ENCODE measurements at places on chromosomes 11 and 22.

GRCh38 chr11:79262221-79262620 lies 178.6 kb downstream of the TENM4 start:
- no peak for DNase-seq

- DNase-seq: no peak
Measured at GRCh38 chr22:38802671-38803121, 8.8 kb upstream of the DNAL4 start.

- peak; percentile 73 for DNase-seq
Measured at GRCh38 chr11:68584097-68584496, 100.2 kb upstream of the GAL start.

DNA sequence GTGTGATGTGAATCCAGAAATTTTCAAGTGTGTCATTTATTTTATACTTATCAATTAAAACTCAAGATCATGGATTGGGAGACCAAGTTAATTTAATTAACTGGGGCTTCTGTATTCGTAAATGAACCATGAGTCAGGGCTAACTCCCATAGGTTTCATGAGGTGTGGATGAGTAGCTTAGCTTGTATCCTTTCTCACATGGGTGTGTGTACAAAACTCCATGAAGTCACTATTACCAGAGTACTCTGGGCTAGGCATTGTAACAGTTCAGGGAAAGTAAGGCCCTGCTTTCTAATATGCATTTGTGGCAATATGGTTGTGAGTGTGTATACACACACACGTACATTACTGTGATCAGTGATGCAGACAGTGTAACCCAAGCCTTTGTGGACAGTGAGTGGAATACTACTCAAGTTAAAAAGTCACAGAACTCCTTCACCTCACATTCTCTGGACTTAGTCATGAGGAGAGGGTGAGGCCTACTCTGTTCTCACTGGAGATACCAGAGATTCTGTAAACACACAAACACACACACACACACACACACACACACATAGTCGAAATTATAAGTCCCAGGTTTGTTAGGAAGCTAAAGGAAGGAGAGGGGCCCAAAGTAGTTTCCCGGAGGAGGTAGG lies 3.5 kb downstream of the CNTF start:
- no peak for DNase-seq

DNA sequence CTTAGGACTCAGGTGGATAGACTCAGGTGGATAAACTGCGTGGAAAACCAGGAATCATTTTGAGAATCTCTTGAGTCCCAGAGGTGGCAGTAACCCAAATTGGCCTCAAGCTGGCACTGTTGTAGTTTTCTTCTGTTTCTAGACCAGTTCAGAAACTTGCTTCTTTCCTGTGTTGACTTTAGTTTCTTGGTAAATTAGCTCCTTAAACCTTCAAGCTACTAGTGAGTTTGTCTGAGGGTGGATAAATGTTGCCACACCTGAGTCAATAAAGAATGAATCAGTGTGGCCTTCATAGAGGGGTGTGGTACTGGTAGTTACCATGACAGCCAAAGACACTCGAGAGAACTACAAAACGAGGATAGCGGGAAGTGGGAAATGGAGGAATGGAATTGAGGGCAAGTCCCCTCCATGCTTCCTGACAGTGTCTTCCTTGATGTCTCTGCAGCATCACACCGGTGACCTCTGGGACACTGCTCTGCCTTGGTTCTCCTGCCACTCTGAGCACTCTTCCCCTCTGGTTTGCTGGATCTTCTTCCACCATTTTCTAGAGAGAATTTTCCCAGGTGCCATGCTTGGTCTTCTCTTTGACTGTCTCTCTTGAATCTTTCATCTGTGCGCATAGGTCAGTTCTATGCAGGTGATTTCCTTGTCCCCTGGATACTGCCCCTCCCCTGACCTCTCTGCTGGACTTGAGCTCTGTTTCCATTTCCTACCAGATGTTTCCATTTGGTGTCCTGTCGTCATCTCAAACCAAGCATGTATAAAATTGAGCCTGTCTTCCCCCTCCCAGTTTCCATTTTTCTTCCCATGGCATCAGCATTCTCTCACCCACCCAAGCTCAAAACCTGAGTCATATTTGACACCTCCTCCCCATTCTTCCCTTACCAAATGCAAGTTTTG lies 7.2 kb downstream of the POLD4 start:
- no peak for DNase-seq

DNA sequence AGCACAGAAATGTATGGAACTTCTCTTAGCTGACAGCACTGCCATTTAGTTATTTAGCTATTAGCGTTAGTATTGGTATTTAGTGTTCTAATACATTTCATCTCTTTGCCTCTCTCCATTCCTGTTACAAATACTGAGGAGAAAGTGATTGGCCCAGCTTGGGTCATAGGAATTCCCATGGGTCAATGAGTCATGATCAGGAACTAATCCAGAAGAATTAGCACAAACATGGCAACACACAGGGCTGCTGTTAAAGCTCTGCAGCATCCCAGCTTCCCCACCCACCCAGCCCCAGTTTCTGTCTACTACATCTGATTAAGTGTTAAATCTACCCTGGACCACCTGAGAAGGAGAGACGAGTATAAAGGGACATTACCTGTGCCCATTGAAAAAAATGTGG lies 36.1 kb downstream of the PDGFD start:
- no peak for DNase-seq

GRCh38 chr11:62553839-62554361 lies 7.3 kb upstream of the AHNAK start:
- DNase-seq: no peak

All from stimulated activated naive CD8-positive, alpha-beta T cell treated with anti-CD3 and anti-CD28 coated beads, Interleukin-15, Interleukin-2, amounts not matched to agents 100 U/mL and 50 U/mL, for 24 hours (primary cell).